Activated CD4-positive, alpha-beta T cell treated with anti-CD3 and anti-CD28 coated beads, Interleukin-2, amount 50 U/mL, for 4 hours (primary cell): ENCODE measurements at places on chromosomes 6 and 20.

DNA sequence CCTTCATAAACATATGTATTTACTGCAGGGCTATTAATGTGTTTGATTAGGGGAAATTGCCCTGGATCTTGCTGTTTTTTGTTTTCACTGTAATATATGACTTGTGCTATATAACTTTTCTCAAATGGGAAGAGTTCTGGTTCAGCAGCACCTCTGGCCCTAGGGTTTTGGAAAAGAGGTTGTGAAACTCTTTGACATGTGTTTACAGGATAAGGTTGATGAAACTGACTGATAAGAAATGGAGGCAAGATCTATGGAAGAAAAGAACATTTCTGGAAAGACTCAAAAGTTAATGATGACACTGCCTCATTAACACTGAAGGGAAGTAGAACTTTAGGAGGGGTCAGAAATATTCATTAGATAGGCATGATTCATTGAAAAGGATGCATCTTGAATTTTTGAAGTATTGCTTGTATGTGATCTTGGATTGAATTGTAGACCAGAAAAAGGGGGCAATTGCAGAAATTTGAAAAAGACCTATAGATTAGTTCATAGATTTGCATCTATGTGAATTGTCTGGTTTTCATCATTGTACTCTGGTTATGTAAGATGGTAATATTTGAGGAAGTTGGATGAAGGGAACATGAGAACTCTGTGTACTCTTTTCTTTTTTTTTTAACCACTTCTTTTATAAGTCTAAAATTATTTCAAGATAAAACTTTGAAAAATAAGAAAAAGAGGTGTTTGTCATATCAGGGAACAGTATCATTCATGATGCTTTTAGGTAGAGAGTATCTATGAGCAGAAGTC lies 54.0 kb downstream of the UTRN start:
- DNase-seq, result no peak

DNA sequence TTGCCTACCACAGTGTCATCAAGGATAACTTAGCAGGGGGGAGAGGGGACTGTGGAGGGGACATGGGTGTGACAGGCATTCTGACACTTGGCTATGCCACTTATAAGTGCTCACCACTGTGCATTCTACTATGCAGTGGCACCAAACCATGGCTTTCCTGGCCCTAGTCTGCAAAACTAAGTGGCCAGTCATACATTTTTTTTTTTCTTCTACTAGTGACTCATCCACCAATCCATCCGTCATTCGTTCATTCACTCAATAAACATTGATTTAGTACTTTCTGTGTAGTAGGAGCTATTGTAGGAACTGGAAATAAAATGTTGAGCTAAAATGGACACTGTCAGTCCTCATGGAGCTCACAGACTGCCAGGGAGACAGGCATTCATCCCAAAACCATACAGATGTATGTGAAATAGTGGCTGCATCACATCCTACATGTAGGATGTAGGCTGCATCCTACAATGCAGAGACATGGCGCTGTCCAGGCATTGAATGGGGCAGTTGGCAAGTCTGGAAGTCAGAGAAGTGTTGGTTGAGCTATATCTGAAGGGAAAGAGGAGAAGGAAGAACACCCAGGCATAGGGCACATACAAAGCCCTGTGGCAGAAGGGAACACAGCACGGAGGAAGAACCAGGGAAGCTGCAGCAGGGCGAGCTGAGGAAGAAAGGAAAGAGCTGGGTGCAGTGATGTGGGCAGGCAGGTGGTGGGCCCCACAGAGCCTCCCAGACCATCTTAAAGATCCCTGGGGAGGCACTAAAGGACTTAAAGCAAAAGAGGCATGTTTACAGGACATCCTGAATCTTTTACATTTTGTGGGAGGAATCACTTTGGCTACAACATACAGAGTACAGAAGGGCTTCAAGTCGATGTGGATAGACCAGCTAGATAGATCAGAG lies 224.4 kb downstream of the UST start:
- DNase-seq, result no peak

- DNase-seq, result no peak
These were observed 6.1 kb upstream of the RWDD1 start for GRCh38 chr6:116564921-116565872.

DNA sequence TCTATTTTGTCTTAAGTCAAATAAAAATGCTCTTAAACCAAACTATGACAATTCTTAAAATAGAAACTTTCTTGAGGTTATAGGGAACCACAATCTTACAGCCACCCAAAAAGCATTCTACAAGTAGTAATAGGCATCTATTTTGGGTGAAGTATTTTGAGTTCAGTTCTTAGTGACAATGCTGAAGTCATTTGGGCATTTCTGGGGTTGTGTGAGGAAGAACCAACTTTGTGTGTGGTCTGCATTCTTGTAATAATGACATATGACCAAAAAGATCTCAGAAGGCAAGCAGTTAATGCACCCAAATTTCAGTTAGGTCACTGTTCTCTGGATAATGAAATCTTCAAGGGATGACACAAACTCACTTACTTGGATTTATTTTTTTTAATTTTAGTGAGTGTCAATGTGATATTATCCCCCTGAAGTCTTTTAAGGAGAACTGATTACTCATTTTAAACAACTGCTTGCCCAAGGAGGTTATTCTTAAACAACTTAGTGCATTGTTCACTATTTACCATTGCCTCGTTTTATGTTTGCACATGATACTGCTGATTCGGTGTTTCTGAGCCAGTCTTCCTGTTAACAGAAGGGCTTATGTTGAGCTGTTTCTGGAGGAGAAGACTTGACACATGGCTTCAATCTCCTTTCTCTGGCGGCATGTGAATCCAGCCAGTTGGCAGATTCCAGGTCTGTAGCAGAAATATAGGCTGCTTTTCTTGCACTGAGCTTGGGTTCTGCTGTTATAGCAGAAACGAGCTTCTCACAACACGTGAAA lies 618.9 kb downstream of the BCKDHB start:
- DNase-seq, result no peak

DNA sequence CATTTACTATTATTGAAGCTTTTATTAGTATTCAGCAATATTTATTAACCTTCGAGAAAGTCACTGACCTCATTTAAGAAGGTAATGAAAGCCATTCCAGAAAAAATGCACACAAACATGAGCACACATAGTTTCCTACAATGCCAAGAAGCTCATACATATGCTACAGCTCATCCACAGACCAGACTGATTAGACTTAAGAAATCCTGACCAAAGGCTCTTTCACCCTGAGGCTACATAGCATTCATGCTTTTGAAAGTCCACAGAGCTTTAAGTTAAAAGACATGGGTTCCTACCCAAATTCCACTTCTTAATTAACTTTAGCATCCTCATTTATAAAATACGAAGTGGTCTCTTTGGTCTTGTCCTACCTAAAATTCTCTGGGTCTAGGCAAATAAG lies 430.4 kb downstream of the TBC1D32 start:
- no peak for DNase-seq

- DNase-seq, result no peak
These were observed 36.7 kb upstream of the TMEM14A start for GRCh38 chr6:52634211-52634610.
